ENCODE measurements at places on chromosomes 2 and 18.

GRCh38 chr2:235937087-235937486 lies 231.1 kb downstream of the GBX2 start:
- no peak for DNase-seq

DNA sequence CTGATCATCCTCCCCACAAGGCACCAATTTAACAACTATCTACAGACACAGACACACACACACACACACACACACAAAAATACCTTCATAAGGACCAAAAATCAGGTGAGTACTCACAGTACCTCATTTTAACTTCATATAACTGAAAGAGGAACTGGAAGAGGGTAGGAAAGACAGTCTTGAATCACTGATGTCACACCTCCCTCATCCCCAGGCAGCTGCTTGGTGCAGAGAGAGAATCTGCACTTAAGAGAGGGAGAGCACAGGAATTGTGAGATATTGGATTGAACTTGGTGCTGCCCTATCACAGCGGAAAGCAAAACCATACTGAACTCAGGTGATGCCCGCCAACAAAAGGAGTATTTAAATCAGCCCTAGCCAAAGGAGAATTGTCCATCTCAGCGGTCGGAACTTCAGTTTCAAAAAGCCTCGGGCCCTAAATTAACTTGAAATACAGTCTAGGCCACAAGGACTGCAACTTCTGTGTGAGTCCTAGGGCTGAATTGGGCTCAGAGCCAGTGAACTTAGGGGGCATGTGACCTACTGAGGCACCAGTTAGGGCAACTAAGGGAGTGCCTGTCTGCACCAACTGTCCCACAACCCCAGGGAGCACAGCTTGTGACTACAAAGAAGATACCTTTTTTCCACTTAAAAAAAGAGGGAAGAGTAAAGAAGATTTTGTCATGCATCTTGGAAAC lies 211.1 kb downstream of the LRATD1 start:
- no peak for DNase-seq

GRCh38 chr2:141341444-141341843 lies 789.4 kb downstream of the LRP1B start:
- no peak for DNase-seq

- DNase-seq = no peak
Observed at GRCh38 chr2:175755169-175755568, 246.9 kb downstream of the LNPK start.

- no peak for DNase-seq
Observed at GRCh38 chr2:152790883-152791282, 72.5 kb downstream of the ARL6IP6 start.

GRCh38 chr2:18117592-18117991 lies 239.1 kb downstream of the KCNS3 start:
- DNase-seq = no peak

- DNase-seq = no peak
Observed at GRCh38 chr2:155310589-155310988, 612.1 kb downstream of the KCNJ3 start.

DNA sequence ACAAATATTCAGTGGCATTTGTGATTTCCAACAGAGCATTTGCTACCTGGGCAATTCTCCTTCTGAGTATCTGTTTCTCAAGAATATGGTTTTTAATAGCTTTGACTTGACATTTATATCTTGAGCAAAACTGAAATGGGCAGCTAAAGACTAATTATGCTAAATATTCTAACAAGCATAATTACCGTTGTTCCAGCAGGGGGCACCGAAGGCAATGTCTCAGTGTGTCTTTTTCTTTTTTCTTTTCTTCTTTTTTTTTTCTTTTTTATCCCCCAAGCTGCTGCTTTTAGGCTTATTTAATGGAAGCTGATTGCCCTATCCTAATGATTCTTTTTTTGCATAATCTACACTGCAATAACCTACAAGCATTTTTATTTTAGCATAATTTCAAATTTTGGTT lies 138.9 kb upstream of the NABP1 start:
- peak; percentile 9 for DNase-seq

DNA sequence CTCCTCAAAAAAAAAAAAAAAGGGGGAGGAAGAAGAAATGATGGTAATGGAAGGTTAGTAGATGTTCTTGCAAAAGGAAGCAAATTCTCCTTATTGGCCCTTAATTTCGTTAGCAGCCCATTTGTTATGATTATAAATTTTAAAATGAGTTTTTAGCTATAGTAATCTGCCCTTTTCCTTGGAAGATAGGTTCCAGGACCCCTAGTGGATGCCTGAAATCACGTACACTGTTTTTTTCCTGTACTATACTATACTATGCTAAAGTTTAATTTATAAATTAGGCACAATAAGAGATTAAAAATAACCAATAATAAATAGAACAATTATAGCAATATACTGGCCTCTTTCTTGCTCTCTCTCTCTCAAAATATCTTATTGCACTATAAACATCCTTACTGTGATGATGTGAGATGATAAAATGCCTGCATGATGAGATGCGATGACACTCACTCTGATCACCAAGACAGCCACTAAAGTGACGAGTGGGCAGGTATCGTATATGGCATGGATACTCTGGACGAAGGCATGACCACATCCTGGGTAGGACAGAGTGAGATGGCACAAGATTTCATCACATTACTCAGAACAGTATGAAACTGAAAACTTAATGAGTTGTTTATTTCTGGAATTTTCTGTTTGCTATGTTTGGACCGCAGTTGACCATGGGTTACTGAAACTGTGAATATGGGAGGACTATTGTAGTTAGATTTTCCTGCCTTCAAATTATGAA lies 87.2 kb downstream of the KCTD18 start:
- no peak for DNase-seq

DNA sequence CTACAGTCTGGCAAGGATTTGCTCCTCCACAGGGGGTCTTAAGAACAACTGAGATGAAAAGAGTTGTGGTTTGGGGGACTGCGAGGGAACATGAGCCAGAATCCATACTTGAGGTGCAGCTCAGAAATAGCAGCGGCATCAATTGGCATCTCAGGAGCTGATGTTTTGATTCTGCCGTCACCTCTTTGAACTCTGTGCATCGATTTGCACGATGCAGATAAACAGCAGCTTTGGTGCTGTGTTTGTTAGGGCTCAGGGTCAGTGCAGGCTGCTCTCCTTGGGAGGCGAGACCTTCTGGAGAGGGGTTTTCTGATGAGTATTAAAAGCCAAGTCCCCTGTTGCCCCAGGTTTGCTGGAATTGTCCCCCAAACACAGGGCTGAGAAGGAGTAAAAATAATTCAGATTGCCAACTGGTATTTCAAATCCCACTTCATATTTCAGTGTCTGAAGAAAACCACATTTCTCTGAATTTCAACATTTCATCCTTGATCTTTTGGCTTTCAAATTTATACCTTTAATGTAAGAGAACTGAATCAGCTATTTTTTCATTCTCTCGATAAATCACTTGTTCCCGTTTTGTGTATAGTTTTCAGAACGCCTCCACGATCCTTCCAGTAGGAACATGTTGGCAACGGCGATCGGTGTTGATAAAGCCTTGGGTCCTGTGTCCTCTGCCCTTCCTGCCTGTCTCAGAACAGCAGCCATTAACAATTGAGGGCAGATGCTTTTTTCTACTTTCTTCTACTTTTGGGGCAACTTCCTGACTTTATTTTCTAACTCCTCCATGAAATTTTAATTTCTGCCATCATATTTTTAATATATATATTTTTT lies 65.0 kb downstream of the RAB31 start:
- DNase-seq = no peak

- DNase-seq = no peak
Observed at GRCh38 chr2:120932472-120932871, 196.8 kb downstream of the GLI2 start.

DNA sequence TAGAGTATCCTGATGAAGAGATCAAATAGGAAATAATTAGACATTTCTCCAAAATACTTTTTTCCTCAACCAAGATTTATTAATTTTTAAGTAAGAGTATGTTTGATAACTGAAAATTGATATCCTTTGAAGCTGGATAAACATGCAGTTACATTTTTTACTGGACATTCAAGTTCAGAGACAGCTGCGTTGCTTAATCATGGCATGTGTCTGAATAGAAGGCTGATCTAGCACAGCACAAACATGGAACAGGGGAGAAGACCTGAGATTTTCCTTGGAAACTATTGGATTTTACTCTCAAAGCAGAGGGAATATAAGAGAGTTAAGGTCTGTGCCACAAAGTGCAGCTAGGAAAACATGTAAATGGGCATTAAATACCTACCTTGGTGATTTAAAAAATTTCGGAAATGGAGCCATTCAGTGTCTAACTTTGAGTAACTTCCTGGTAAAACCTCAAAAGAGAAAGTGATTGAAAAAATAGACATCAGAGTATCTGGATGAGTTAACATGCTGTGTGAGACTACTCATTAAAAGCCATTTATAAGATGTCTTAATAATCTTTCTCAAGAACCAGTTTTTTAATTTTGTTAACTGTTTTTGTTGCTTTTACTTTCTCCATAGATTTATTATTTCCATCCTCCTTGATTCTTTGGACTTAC lies 31.8 kb downstream of the CRIM1 start:
- DNase-seq = no peak

- DNase-seq = no peak
Observed at GRCh38 chr18:8795586-8796325, 90.4 kb downstream of the MTCL1 start.

GRCh38 chr2:218368621-218369153 lies 12.0 kb downstream of the CATIP start:
- no peak for DNase-seq

GRCh38 chr2:202910698-202911097 lies 775 bp downstream of the WDR12 start:
- no peak for DNase-seq

GRCh38 chr2:234536178-234536965 lies 39.5 kb upstream of the ARL4C start:
- no peak for DNase-seq

GRCh38 chr2:121135168-121135853 lies 149.7 kb downstream of the TFCP2L1 start:
- DNase-seq = no peak

GRCh38 chr2:36449213-36449612 lies 93.6 kb downstream of the CRIM1 start:
- DNase-seq = no peak

DNA sequence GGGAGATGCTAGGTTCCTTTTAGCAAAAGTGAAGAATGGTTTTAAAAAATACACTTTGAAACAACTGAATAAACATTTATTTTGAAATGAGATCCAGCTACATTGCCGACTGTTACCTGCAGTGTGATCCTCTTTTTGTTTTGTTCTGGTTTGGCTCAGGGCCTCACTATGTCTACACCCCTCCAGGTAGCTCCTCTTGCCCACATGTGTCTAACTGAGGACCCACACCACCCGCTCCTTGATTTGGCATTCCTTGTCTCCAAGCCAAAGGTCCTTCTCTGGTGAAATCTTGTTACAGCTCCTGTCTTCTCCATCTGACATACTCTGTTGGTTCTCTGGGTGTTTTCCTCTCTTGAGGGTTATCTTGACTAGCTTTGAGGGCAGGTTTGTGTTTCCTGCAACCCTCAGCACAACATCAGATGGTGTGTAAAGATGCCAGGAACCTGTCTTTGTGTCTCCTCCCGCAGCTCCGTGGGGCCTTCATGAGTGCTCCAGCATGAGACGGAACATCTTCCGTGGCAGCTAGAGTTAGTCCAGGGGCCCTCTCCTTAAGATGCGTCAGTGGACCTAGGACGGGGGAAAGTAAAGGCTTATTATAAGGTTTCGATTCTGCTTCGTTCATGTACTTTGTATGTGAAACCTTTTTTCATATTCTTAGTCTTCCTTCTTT lies 32.1 kb downstream of the MAP4K4 start:
- DNase-seq = peak; percentile 44

DNA sequence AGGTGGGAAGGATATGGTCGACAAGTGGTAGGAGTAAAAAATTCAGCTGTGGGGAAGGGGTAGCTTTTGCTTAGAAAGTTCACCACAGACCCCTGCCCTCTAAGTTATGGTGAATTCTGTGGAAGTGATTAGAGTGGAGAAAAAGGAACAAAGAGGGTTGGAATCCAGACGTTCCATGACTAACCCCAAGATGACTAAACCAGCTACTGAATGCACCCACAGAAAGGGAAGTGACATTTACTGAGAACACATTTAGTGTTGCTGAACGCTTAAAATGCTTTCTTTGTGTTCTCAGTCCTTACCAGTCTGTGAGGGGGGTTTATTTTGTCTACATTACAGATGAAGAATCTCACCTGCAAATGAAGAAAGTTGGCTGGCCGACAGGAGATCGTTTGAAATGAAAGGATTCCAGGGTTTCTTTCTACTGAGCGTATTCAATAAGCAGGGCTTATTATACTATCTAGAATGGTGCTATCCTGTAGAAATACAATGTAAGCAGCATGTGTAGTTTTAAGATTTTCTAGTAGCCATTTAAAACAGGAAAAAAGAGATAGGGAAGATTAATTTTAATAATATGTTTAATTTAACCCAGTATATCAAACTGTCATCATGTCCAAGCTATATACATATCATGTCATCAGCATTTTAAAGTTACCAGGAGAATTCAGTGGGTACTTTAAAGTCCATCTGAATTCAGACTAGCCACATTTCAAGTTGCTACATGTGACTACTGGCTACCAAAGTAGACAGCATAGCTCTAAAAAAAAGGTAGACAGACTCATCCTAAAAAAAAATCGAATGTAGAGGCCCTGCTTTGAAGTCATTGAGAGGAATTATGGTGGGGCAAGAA lies 60.1 kb downstream of the LIMS1 start:
- no peak for DNase-seq

DNA sequence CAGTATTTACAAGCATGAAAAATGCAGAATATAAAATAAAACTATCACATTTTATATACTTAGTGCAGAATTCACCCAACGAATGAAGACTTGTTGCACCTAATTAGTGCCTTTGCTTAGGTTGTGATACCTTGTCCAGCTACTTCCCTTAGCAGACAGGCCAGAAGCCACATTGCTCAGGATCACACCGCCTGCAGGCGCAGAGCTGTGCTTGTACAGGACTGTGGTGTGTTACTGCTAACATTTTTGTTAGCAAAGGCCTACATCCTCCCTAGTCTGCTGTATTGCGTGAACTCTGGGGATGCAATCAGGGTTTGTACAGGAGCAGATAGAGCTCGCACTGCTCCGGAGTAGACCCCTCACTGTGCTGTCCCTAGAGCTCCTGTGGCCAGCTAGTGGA lies 336.9 kb downstream of the CBLN2 start:
- no peak for DNase-seq

- DNase-seq = no peak
Observed at GRCh38 chr2:26581266-26581990, 59.7 kb downstream of the CIB4 start.

- no peak for DNase-seq
Observed at GRCh38 chr2:17069564-17069963, 403.9 kb upstream of the CYRIA start.

GRCh38 chr2:69575926-69576325 lies 67.6 kb downstream of the AAK1 start:
- DNase-seq = no peak

DNA sequence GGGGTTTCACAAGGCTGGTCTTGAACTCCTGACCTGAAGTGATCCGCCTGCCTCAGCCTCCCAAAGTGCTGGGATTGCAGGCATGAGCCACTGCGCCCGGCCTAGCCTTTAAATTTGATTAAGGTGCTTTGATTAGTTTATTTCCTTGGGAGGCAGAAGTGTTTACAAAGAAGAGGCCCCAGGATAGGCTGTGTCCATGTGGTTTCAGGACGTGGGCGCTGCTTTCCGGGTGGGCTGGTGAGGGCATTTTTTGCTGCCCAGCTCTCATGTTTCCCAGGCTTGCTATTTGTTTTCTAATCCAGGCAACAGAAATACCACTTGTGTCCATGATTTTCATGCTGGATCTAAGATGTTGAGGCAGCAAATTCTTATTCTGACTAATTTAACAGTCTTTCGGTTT lies 124.2 kb downstream of the SH3RF3 start:
- DNase-seq = no peak

All from stimulated activated CD4-positive, alpha-beta T cell treated with anti-CD3 and anti-CD28 coated beads, Interleukin-1b, Interleukin-23, amount 100 ng/mL, for 48 hours (primary cell).